MCF 10A (cell line): ENCODE measurements at places on chromosomes 2 and 18. TPM values are rescaled to one million over a fixed set of nuclear protein-coding genes. Genes with fewer than 3 reads are reported as not detected.

Gene CD207
- not detected in 2 replicates for total RNA-seq

Gene TLX2
- total RNA-seq, result not detected in 2 replicates

Gene SLC1A4
- 29.6 and 36.0 TPM in 2 replicates for total RNA-seq

Gene MBP
- total RNA-seq, result 31.6 and 31.7 TPM in 2 replicates

Gene DSG3
- total RNA-seq, result 65.4 and 68.5 TPM in 2 replicates
